ENCODE measurements at places on chromosomes 6 and 20.

- no peaks in the 10 kb centered on the region for H3K36me3 ChIP-seq
- DNase-seq: no peak
- H3K27me3 ChIP-seq: no peaks in the 10 kb centered on the region
Measured at GRCh38 chr6:129515004-129515403, 195.0 kb downstream of the ARHGAP18 start.

GRCh38 chr6:6758546-6758914 lies 170.0 kb downstream of the LY86 start:
- no peaks in the 10 kb centered on the region for H3K36me3 ChIP-seq
- DNase-seq: no peak
- H3K4me3 ChIP-seq: no peak overlapping the region

DNA sequence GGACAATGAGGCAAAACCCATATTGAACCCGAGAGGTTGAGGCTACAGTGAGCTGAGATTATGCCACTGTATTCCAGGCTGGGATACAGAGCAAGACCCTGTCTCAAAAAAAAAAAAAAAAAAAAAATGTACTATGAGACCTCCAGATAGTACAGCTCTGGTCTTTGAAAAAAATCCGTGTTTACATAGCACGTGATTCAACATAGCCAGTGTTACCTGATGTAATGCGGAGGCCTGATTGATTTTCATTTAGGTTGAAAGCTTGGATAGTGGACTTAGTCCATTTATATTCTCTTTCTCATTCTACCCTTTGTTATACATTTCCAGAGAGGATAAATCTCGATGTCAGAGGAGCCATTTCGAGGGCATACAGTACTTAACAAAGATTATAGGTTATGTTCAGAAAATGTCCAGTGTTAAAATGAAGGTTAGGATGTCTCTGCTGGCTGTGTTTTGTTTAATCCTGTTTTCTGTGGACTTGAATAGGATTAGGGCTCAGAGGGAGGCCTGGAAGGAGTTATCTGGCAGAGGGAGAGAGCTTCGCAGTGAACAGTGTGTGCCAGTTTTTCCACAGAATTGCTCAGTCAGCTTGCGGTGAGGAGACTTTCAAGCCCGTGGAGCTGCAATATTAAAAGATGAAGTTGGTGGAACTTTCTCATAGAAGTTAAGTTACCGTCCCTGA lies 33.9 kb upstream of the BCLAF1 start:
- no peaks in the 10 kb centered on the region for H3K4me1 ChIP-seq
- no peak overlapping the region for H3K4me3 ChIP-seq
- no peak for DNase-seq
- no peak overlapping the region for H3K27ac ChIP-seq

- no peaks in the 10 kb centered on the region for H3K27me3 ChIP-seq
- H3K4me1 ChIP-seq: no peaks in the 10 kb centered on the region
- H3K4me3 ChIP-seq: no peak overlapping the region
- no peak for DNase-seq
Measured at GRCh38 chr6:56689663-56690062, 47.0 kb upstream of the DST start.

Measured in breast epithelium (tissue), 4 donors.